ENCODE measurements at places on chromosomes 16 and 17. TPM values are rescaled to one million over a fixed set of nuclear protein-coding genes. Genes with fewer than 3 reads are reported as not detected.

DNA sequence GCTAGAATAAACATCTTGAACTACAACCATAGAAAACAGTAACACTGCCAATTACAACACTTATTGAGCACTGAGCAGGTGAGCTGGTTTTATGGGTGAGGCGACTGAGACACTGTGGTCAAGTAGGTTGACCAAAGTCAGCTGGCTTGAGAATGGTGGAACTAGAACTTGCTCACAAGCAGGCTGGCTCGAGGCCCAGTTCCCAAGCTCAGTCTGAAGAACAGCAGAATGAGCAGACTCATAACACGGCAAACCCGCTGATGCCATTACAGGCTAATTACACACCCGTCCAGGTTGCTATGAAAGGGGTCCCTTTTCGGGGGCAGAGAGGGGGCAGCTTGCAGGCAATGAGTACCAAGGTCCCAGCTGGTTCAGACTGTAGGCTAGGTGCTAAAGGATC lies 6.5 kb downstream of the ZZEF1 start:
- DNase-seq = no peak

DNA sequence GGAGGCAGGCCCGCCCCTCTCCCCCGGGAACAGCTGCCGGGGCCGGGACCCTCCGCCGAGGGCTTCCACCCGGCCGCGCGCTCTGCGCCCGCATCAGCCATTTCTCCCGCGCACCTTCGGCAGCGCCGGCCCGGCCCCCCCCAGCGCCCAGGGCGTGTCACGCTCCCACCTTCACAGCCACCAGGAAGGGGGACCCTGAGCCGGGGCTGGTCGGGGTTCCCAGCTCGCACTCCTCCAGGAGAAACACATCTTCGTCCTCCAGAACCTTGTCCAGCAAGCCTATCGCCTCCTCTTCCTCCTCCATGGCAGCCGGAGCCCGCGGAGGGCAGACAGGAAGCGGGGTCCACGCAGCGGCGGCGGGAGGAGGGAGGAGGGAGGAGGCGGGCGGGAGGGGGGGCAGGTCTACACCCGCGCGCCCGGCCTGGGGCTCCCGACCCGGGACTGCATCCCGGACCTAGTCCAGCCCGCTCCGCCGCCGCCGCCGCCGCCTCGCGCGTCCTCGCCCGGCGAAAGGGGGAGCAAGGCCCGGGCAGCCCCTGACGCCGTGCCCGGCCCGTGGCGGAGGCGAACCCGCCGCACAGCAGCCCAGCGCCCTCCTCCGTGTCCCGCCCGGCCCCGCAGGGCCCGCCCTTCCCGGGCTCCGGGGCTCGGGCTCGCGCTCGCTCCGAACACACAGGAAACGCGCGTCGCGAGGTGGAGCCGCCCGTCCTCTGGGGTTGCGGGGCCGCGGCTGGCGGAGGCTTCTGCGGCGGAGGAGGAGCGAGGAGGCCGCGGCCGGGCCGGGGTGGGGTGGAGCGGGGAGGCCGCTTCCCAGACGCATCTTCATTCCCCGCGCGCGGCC lies 70.8 kb downstream of the ABR start:
- peak; percentile 59 for DNase-seq

Gene OTOP2
- polyA plus RNA-seq = not detected

Gene HSD17B1
- 3.3 TPM for polyA plus RNA-seq

Gene SLC6A2
- 0.73 TPM for polyA plus RNA-seq

Data from kidney (tissue), 22 donors.